ENCODE measurements at places on chromosomes 7 and 10. TPM values are rescaled to one million over a fixed set of nuclear protein-coding genes. Genes with fewer than 3 reads are reported as not detected.

PTF1A gene
- total RNA-seq = not detected

NME8 gene
- not detected for total RNA-seq

DNA sequence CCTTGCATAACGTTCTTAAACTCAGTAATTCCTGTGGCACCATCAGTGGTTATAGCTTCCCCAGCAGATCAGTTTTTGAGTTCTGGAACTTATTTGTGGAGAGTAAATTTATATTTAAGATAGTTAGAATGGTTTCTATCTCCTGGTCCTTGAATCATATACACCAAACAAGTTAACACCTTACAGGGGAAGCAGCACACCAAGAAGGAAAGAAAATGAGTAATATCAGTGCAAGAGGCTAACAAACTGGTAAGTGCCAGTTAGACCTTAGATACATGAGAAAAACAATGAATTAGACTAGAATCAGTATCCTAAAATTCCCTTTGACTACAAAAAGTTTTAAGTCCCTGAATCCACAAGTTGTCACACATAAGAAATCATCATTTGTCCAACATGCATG is 54.2 kb downstream of the ABI1 start:
- no peaks in the 10 kb centered on the region for H3K4me1 ChIP-seq
- H3K4me3 ChIP-seq = no peak overlapping the region
- no peak overlapping the region for H3K27ac ChIP-seq
- DNase-seq = no peak

DNA sequence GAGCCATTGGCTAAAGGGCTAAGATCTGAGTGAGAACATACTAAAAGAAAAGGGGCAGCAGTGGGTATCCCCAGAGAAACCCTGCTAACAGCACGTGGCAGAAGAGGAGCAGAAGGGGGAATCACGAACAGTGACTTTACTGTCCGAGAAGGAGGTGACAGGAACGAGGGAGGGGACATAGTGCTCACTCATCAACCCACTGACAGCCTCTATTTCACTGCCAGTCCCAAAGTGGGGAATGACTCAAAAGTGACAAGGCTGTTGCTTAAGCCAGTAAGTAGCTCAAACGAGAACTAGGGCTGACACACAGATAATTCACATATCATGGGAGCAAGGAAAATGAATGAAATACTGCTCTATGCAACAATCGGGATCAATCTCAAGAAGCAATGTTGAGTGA is 92.7 kb downstream of the RSU1 start:
- H3K4me1 ChIP-seq = no peaks in the 10 kb centered on the region
- no peaks in the 10 kb centered on the region for H3K27me3 ChIP-seq

DNA sequence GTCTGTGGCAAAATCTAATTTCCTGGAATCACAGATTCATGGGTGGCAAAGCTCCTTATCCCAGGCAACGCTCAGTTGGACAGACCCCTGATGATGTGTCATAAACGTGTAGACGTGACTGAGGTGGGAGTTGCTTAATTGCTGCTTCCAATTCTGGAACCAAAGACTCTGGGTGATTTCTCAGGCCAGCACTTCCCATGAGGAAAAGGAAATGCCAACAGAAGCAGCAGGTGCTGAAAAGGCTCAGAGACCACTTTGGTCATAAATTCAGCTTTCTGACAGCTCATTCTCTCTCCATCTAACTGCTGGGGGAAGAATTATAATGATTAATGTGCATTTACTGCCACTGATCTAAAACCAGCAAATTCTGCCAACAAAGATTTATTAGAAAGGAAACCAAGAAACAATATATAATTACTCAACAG is 88.7 kb downstream of the OSBPL3 start:
- no peaks in the 10 kb centered on the region for H3K27me3 ChIP-seq
- no peak overlapping the region for H3K27ac ChIP-seq
- H3K36me3 ChIP-seq = no peaks in the 10 kb centered on the region
- no peak overlapping the region for H3K4me3 ChIP-seq
- no peak for DNase-seq

- no peak for DNase-seq
- no peaks in the 10 kb centered on the region for H3K27me3 ChIP-seq
- H3K36me3 ChIP-seq = no peaks in the 10 kb centered on the region
- no peak overlapping the region for H3K27ac ChIP-seq
Measured at GRCh38 chr7:148858489-148858888, 25.6 kb downstream of the EZH2 start.

DNA sequence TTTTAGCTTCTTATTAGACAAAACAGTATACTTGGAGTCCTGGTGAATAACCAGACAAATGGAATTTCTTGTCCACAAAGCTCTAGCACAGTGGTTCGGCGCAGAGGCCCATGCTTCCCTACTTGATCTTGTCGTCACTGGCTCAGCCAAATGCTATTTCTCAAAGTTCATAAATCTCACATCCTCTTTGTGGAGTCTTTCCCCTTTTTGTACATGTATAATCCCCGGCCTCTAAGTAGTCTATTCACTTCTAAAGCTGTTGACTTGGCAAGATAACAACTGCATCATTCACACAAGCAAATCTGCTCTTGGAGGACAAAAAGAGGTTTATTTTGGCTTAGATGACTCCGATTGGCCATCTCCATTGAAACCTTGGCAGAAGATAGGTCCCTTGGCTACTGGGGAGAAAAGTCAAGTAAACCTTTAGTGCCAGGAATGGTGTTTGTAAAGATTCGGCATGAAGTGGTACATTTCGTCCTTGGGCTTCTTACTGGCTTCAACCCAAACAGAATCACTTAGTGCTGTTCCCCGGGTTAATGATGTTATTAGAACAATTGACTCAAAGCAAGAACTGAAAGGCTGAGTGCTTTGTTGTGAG is 5.1 kb upstream of the AKR1E2 start:
- H3K27me3 ChIP-seq = no peaks in the 10 kb centered on the region
- H3K36me3 ChIP-seq = no peaks in the 10 kb centered on the region
- peaks cover 8% of the 10 kb centered on the region for H3K4me1 ChIP-seq
- no peak overlapping the region for H3K4me3 ChIP-seq
- H3K27ac ChIP-seq = peak overlapping the region; percentile 67

- H3K27me3 ChIP-seq = no peaks in the 10 kb centered on the region
- H3K4me1 ChIP-seq = peaks cover 20% of the 10 kb centered on the region
- no peak overlapping the region for H3K27ac ChIP-seq
- no peaks in the 10 kb centered on the region for H3K36me3 ChIP-seq
- no peak overlapping the region for H3K4me3 ChIP-seq
Measured at GRCh38 chr10:4652111-4653010, 173.6 kb upstream of the AKR1E2 start.

GRCh38 chr7:15389073-15389472 is 172.7 kb downstream of the AGMO start:
- DNase-seq = no peak
- H3K4me3 ChIP-seq = no peak overlapping the region
- H3K36me3 ChIP-seq = no peaks in the 10 kb centered on the region
- no peaks in the 10 kb centered on the region for H3K27me3 ChIP-seq
- no peaks in the 10 kb centered on the region for H3K4me1 ChIP-seq
- H3K27ac ChIP-seq = no peak overlapping the region

DNA sequence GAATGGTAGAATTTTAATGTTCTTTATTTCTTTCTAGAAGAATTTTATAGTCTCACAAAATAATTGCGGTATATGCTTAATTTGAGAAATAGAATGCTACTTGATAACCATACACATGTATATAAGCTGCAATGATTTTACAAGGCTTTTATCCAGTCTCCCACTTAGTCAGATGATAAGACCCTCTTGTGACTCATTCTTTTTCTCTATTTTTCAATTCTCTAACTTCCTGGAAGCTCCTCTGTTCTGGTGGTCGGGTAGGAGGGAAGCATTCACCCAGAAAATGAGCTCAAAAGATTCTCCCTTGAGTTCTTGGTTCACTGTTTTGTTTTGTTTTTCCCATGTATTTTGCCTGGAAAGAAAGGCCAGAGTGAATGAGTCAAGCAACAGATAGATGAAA is 546.6 kb downstream of the INHBA start:
- no peak overlapping the region for H3K4me3 ChIP-seq
- no peaks in the 10 kb centered on the region for H3K36me3 ChIP-seq
- H3K4me1 ChIP-seq = no peaks in the 10 kb centered on the region
- H3K27me3 ChIP-seq = no peaks in the 10 kb centered on the region
- H3K27ac ChIP-seq = no peak overlapping the region

DNA sequence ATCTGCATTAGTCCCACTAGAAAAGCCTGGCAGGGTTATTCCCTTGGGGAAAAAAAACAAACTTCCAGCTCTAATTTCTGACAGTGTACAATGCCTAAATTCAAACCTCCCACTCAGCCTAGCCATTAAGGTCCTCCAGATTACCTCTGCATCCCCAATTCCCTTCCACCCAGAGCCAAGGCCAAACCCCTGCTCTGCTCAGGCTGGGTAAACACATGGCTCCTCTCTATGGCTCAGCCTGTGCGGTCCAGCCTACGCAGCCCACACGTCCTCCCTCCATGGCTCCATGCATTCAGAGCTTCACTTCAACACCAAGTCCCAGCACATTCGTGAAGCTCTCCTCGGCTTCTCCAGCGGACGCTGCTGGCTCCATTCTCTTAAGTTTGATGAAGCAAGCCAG is 5.2 kb downstream of the DLG5 start:
- H3K27ac ChIP-seq = no peak overlapping the region
- no peaks in the 10 kb centered on the region for H3K36me3 ChIP-seq
- peaks cover 20% of the 10 kb centered on the region for H3K4me1 ChIP-seq
- no peak for DNase-seq

DNA sequence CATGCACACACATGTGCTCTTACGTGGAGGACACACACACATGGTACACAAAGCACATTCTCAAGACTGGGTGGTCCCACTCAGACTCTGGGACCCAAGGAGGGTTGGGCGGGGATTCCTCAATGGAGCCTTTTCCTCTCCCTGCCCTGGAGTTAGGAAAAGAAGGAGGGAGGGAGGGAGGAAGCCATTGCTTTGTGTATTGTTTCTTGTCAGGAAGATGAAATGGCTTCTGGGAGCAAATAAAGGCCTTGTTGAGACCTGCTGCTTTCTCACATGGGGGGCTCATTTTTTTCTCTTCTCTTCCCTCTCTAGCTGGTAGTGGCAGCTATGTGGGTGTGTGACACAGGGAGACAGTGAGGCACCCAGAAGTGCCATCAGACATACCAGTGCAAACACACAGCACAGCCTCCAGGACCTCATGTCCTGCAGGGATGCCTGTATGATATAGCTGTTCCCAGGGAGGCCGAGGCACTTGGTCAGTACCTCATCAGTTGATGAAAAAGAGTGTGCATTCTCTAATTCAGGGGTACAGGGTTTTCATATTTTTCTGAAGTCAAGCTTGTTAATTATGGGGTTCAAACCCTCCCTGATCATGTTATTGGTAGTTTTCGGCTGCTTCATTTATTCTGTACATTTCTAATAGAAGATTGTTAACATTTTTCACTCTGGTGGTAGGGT is 5.7 kb downstream of the AQP1 start:
- no peaks in the 10 kb centered on the region for H3K4me1 ChIP-seq
- H3K27ac ChIP-seq = peak overlapping the region; percentile 94
- no peaks in the 10 kb centered on the region for H3K27me3 ChIP-seq
- DNase-seq = no peak
- peaks cover under 1% of the 10 kb centered on the region for H3K36me3 ChIP-seq

- DNase-seq = no peak
- no peaks in the 10 kb centered on the region for H3K27me3 ChIP-seq
- H3K4me1 ChIP-seq = no peaks in the 10 kb centered on the region
- no peak overlapping the region for H3K27ac ChIP-seq
Measured at GRCh38 chr7:67547183-67547907, 550.7 kb downstream of the TYW1 start.

Measured in right atrium auricular region (tissue), 2 donors.